CD8-positive, alpha-beta T cell (primary cell): ENCODE measurements at places on chromosomes 4 and X.

GRCh38 chr4:76564123-76564915 is 129.3 kb downstream of the SHROOM3 start:
- DNase-seq, result no peak

GRCh38 chr4:173318648-173319211 is 15.4 kb downstream of the HMGB2 start:
- no peak for DNase-seq

GRCh38 chrX:69501429-69501828 is 2.7 kb upstream of the NALF2 start:
- DNase-seq, result no peak

DNA sequence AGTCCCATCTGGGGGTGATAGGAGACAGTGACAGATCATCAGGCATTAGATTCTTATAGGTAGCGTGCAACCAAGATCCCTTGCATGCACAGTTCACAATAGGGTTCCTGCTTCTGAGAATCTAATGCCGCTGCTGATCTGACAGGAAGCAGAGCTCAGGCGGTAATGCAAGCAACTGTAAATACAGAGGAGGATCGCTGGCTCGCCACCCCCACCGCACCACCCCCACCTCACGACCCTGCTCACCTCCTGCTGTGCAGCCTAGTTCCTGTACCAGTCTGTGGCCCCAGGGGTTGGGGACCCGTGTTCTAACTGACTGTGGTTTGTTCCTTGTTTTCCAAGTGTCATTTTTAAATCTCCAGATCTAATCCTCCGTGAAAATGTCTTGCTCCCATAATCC is 89.0 kb upstream of the MAPK10 start:
- no peak for DNase-seq

GRCh38 chr4:121308328-121308663 is 72.5 kb downstream of the QRFPR start:
- no peak for DNase-seq

DNA sequence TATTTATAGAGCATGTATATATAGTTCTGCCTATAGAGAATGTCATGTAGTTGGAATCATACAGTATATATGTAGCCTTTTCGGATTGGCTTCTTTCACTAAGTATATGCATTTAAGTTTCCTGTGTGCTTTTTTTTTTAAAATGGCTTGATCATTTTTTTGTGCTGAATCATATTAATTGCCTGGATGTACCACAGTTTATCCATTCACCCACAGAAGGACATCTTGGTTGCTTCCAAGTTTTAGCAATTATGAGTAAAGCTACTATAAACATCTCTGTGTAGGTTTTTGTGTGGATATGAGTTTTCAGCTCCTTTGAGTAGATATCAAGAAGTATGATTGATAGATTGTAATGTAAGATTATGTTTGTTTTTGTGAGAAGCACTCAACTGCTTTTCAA is 23.8 kb downstream of the PTTG2 start:
- no peak for DNase-seq

DNA sequence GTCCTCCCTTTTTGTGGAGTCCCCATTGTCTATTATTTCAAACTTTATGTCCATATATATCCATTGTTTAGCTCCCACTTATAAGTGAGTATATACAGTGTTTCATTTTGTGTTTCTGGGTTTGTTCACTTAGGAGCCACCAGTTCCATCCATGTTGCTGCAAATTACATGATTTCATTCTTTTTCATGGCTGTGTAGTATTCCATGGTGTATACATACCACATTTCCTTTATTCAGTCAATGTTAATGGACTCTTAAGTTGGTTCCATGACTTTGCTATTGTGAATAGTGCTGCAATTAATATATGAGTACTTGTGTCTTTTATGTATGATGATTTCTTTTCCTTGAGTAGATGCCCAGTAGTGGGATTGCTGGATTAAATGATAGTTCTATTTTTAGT is 329.1 kb downstream of the AR start:
- no peak for DNase-seq

DNA sequence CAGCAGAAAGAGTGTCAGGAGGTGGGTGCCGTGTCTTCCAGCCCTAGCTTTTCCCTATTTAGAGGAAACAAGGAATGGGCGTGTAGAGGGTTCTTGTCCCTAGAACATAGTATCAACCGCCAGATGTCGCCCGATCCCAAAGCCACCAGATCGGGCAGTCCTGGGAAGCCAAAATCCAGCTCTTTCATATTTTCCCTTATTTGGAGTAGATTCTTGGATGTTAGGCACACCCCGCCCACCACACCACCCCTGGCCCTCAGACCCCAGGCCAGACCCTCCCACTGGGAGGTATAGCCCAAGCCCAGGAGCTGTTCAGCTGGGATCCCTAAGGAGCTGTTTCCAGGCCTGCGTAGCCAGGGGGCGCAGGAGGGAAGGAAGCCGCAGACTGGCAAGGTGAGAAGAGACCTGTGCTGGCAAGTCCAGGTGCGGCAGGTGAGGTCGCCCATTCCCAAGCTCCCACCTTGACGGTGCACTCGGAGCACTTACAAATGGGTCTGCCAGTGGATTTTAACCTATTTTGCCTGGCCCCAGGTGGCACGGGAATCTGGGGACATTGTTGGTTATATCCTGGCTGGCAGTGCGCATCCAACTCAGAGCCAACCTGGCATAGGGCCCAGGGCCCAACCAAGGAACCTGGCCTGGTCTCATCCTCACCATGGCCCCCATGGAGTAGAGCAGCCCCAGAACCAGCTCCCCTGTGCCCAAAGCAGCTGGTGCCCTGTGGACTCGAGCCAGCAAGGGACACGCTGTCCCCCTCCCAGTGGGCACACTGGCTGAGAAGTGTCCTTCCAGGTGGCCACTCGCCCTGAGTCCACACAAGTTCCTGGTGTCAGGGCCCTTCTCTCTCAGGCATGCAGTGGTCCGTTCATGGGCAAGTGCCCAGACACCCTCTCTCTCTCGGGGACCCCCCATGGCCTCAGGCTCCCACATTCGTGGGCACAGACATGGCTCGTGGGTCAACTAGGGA is 811 bp downstream of the FLNA start:
- DNase-seq, result no peak

GRCh38 chr4:150650751-150651150 is 68.8 kb downstream of the MAB21L2 start:
- DNase-seq, result no peak

- peak; percentile 10 for DNase-seq
Measured at GRCh38 chrX:16785247-16786138, 773 bp upstream of the TXLNG start.

DNA sequence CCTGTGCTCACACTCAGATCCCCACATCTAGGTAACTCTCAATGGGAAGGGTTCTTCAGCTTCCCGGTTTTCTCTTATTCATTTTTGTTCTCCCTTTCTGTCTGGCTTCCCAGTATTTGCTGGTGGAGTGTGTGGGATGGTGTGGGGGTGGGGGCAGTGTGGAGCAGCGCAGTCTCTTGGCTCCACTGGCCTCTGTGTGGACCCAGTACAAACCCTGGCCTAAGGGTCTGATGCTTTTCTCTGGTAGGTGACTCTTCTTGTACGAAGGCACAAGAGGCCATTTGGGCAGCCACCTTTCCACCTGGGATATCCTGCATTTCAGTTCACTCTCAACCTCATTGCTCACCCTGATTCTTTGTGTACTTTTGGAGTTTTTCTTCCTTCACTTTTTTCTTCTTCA is 71.3 kb downstream of the NBDY start:
- no peak for DNase-seq

DNA sequence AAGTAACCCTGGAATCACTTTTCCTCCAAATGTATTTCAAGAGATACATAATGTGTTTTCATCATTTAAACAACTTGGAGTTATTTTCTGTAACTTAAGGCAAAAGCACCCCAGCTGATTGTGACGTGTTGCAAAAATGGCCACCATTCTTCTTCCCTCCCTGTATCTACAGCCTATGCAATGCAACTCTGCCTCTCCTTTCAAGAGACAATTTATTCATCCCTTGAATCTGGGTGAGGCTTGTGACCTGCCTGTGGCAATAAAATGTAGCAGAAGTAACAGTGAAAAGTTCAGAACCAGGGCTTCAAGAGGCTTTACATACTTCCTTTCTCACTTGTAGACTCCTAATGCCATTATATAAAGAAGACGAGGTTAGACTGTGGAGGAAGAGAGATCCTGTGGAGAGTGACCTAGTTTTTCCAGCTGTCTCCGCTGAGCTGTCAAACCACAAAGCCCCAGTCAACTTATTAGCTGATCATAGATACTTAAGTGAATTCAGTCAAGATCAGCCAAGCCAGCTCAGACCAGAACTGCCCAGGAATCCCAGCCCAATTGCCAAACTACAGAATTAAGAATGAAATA is 81.0 kb upstream of the KLF3 start:
- peak; percentile 50 for DNase-seq

DNA sequence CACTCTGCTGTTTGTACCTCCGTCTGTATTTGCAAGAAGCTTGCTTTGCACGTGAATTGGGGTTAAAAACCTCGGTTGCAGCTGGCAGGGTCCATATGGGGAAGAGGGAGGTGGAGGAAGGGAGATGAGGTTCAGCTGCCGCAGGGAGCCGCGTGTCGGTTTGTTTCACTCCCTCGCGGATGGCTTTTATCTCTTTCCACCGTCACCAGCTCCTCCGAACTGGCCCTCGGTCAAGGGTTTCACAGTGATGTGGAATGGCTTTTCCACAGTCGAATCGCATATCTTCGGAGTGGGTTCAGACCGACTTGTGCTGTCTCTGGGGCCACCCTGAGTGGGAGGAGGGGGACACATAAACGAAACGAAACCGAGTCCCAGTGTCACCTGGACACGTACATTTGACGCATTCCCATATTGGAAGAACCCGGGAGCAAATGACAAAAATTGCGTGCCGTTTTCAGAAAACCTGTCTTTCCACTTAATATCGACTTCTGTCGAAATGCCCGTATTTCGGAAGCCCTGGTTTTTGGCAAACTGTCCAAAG is 929 bp downstream of the ZBTB33 start:
- DNase-seq, result peak; percentile 12

GRCh38 chr4:99634742-99635360 is 22.8 kb downstream of the C4orf54 start:
- DNase-seq, result no peak

DNA sequence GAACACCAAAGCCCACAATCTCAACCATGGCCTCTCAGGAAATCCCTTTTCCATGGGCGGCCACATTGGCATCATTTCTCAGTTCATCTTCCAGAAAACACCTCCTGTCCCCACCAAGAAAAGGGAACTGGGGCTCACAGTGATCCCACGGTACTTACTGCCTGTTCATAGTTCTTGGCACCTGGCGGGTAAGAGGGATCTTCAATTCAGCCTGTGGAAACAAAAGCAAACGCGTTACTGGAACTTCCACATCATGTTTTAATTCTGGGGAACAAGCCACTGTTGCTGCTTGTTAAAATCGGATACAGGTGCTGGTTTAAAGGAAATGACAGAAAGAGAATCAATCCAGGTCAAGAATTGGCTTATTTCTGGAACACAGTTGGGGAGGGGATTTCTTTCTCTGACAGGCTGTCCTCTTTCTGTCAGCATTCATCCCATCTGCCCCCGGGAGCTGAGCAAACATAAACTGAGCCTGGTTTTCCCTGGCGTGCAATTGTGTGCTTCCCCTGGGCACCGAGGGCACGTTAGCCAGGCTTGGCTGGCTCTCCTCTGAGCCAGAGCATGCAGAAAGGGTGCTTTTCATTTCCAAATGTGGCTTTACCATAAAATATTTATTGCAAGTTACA is 16.8 kb downstream of the CLNK start:
- no peak for DNase-seq

- DNase-seq, result no peak
Measured at GRCh38 chr4:62126064-62126732, 926.1 kb downstream of the ADGRL3 start.

- DNase-seq, result no peak
Measured at GRCh38 chr4:67575232-67576058, 16.9 kb downstream of the STAP1 start.

DNA sequence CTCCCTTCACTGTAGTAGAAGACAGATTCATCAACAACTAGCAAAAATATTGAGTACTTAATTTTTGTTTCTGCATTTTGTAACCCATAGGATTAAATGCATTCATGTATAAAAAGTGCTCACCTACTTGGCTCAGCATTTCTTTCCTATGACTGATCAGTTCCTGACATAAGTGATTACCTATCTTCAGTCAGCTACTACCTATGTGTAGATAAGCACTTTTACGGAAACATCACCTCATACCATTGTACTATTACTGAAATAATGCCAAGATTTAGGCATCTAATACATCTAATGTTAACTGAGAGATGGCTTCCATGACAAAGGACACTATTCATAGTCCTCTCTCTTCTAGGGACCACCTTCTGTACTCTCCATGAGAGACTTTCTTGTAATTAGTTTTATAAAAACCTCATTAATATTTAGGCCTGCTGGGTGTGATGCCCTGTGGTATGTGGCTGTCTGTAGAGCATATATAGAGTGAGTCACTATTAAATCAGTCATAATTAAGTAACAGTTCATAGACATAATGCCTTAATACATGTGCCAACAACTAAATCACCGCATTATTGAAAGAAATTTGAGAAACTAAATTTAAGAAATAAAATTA is 147.0 kb downstream of the PDGFC start:
- no peak for DNase-seq

- no peak for DNase-seq
Measured at GRCh38 chrX:11100281-11101035, 10.7 kb upstream of the HCCS start.

- no peak for DNase-seq
Measured at GRCh38 chrX:153671589-153672530, 1.8 kb downstream of the PNCK start.

DNA sequence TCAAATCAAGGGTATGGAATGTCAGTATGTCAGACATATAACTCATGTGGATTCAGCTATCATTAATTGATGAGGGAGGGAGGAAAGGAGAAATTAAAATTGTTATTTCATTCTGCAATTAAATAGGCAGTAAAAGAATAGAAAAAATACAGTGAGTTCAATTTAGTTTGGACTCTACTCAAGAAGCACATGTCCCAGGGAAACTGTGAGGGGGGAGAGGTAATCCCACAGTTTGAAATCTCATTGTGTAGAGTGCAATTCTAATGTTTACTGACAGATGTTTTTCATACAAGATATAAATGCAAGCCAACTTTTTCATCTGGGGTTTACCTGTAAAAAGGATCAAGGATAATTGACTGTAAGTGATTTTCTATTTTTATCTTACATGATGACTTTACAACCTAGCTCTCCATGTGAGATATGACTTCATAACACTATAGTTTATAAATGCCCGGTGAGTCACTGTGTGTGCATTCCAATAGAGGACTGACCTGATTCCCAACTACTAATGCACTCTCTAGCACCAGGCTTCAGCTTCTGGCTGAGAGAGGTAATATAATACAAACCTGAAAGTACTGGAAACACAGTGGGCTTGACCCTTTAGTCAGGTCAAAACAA is 35.2 kb upstream of the SCD5 start:
- DNase-seq, result no peak

GRCh38 chr4:86330961-86331742 is 28.7 kb downstream of the MAPK10 start:
- no peak for DNase-seq

GRCh38 chr4:111209706-111210105 is 586.8 kb upstream of the PITX2 start:
- DNase-seq, result no peak
